Ureter (tissue), 1 donor: ENCODE measurements at places on chromosomes 11 and 22. TPM values are rescaled to one million over a fixed set of nuclear protein-coding genes. Genes with fewer than 3 reads are reported as not detected.

GRCh38 chr11:128741916-128742315 is 48.0 kb downstream of the FLI1 start:
- no peak for DNase-seq

DNA sequence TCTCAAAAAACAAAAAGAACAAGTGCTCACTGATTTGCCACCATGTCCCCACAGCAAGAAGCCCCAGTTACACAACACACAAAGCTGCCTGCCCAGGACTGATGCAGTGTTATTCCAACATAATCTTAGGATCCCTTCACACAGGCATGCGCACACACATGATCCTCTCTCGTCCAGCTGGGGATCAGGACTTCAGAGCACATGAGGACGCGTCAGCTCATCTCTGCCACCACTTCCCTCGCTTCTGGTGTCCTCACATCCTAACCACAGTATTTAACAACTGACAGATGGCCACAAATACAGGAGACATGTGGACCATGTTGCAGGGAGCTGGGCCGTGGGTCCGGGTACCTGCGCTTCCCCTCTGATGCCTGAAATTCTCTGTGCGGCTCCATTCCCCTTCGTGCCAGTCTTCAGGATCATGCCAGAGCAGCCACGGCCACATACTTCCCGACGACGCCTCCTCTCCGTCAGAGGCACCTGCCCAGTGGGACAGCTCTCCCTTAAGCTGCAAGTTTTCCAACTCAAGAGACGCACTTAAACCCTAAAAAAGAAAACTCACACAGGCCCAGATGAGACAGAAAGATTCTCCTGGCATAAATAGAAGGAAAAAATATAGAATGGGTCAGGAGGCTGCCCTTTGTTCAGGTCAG is 68.3 kb downstream of the PACSIN2 start:
- DNase-seq, result no peak

DNA sequence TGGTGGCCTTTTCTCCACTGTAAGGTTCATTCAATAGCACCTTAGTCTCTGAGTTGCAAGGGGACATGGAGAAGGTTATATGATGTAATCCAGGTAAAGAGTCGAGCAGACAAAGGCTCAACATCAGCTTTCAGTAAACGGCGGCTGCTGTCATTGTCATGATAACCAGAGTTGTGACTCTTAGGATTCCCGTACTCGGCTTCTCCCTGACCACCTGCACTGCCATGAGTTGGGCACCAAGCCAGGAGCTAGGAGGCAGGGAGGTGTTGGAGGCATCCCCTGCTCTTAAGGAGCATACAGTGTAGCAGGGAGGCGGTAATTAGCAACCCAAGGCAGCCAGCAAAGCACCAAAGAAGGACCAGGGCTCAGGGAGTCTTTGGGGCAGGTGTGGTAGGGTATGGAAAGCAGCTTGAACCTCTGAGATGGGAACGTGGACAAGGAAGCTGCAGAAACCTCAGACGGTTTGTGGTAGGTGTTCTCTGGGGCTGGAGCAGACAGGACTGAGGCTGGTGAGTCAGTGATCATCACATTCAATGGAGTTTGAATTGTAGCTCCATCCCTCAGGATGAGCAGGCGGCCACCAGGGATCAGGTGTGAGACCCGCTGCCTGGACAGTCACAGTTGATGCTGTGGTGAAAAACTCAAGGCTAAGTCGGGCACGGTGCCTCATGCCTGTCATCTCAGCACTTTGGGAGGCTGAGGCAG is 31.7 kb downstream of the LIF start:
- DNase-seq, result no peak

DNA sequence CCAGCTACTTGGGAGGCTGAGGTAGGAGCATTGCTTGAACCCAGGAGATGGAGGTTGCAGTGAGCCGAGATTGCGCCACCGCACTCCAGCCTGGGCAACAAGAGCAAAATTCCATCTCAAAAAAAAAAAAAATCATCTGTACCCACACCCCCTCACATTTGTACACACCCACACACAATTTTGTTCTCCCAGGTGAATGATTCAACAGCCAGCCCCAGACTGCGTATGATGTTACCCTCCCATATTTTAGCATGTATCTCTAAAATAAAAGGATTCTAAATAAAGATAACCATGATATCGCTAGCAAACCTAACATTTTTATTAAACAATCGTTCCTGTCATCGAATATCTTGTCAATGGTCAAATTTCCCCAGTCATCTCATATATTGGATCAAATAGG is 65.8 kb downstream of the BRD1 start:
- DNase-seq, result no peak

GRCh38 chr11:69202511-69203221 is 46.9 kb downstream of the SMIM38 start:
- DNase-seq, result no peak

GRCh38 chr11:70604221-70604620 is 205.9 kb downstream of the CTTN start:
- no peak for DNase-seq

- no peak for DNase-seq
Measured at GRCh38 chr11:36056160-36056751, 112.4 kb downstream of the LDLRAD3 start.

Gene KRTAP5-11
- total RNA-seq, result not detected

DNA sequence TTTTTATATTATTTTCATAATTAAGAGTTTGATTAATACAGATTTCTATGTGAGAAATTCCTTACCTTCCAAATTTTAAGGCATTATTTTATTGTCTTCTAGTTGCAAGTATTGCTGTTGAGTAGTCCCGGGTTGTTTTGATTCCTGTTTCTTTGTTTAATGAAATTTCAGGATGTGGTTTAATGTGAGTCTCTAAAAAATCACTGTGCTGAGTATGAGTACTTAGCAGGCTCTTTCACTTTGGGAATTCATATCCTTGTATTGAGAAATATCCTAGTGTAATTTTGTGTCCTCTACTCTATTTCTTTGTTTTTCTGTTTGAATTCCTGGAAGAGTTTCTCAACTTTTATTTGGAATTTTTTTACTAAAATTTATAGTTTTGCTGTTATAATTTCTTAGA is 113.2 kb downstream of the TMEM135 start:
- no peak for DNase-seq

DNA sequence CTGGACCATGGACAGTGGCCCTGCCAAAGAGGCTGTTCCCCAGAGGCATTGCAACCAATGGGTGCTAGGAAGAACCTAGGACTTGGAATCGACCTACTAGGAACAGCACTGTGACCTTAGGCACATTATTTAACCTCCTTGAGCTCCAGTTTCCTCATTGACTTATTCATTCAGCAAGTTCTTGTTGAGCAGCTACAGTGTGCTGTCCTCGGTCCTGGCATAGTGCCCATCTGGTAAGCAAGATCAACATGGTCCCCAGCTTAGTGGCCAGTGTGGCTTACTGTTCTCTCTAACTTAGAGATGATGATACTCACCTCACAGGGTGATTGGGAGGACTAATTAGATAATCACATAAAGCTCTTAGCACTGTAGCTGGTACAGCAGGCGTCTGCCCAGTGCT is 8.2 kb downstream of the ABCG4 start:
- no peak for DNase-seq

- DNase-seq, result no peak
Measured at GRCh38 chr11:126990716-126991480, 9.7 kb downstream of the KIRREL3 start.

GRCh38 chr22:38139901-38140300 is 29.4 kb upstream of the BAIAP2L2 start:
- DNase-seq, result no peak

DNA sequence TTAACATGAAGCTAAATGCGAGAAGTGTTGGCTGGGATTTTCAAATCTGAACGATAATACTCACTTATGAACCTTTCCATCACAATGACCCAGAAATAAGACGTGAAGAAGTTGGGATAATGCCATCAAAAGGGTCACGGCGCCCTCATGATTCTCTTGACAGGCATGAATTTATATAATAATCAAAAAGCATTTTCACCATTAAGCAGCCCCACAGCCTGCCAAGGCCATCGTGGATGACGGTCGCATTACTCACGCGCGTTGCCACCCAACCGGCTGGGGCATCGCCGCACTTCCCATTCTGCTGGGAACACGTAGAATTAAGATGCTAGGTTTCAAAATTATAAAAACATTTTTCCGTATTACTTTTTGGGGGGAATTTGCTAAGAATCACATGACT is 18.9 kb upstream of the GAL start:
- DNase-seq, result no peak

- no peak for DNase-seq
Measured at GRCh38 chr11:79686703-79687419, 246.0 kb upstream of the TENM4 start.

Gene APOBEC3F
- 22.5 TPM for total RNA-seq

- DNase-seq, result peak; percentile 29
Measured at GRCh38 chr22:48947636-48948035, 880.0 kb downstream of the BRD1 start.

- DNase-seq, result no peak
Measured at GRCh38 chr22:49433717-49434611, 393.7 kb downstream of the BRD1 start.

DNA sequence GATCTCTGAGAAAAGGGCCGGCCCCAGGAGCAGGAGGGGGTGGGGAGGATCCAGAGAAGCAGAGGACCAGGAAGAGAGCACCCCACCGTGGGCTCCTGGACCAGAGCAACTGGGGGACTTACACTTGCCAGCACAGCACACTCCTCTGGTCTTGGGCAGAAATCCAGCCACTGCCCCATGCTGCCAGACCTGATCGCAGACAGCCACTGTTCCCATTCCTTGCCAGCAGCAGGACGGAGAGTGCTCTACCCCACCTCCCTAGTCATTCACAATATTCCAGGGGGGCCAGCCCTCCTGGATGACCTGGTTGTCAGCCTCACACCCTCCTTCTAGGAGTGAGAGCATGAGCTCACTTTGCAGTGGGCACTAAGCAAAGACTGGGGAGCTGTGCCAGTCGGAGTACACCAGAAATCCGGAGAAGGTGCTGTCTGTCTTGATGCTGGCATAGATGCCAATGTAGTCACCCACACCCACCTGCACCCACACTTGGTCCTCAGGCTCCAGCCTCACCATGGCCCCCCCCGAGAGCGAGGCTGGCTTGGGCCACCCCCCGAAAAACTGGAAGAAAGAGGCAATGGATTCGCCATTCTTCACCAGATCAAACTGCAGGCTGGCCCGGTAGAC is 1.6 kb downstream of the C1QTNF5 start:
- DNase-seq, result no peak

Gene CHKA
- 66.2 TPM for total RNA-seq
